ENCODE measurements at places on chromosomes 16 and 17.

DNA sequence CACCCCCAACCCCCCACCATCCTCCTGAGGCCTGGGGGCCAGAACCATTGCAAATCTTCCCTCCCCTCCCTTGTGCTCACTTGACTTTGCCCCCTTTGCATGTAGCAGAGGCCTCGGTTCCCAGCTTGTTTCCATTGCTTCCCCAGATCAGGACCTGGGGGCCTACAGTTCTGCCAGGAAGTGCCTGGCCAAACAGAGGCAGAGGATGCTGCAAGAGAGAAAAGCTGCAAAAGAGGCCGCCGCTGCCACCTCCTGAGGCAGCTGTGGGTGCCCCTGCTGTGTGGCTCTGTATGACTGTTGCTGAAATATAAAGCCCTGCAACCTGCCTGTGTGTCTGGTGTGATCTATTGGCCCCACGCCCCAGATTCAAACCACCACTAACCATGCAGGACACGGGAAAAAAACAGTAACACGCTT lies 2.3 kb downstream of the NDUFB10 start:
- DNase-seq: peak; percentile 77

GRCh38 chr17:16432017-16432416 lies 16.6 kb downstream of the TRPV2 start:
- DNase-seq: no peak

DNA sequence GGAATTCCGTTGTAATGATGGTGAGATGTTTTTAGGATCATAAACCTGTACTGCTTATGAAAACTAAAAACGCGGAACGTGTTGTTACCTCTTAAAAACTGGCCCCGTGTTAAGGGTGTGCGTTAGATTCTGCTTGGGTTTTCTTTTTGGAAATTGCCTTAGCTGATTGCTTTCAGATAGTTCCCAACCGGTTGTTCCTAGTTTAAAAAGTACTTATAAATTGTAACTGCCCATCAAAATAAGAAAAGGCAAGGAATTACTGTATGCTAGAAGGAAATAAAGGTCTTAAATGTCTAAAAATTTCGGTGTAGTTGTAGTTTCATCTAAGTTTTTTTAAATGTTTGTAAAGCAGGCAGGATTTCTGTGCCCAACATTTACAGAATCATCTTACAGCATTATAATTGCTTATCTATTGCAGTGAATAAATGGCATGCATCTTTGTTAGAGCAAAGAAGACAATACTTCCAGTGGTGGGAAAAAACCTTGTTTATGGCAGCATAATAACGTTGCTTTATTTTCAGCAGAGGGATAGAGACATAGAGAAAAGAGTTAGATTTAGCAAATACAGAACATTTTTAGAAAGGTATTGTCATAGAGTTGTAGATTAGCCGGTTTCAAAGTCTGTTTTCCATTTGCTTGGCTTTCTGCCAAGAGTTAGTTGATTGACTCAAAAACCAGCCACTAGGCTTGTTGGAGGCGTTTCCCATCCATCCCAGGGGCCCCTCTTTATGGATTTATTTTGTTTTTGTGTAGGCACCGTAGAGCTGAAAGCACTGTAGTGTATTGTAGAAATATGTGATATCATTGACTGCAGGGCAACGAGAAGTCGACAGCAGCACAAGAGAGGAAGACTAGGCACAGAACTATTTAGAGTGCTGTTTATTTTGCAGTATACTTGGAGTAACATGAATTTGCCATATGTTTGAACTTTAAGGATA lies 1.7 kb downstream of the PPM1D start:
- peak; percentile 72 for DNase-seq

DNA sequence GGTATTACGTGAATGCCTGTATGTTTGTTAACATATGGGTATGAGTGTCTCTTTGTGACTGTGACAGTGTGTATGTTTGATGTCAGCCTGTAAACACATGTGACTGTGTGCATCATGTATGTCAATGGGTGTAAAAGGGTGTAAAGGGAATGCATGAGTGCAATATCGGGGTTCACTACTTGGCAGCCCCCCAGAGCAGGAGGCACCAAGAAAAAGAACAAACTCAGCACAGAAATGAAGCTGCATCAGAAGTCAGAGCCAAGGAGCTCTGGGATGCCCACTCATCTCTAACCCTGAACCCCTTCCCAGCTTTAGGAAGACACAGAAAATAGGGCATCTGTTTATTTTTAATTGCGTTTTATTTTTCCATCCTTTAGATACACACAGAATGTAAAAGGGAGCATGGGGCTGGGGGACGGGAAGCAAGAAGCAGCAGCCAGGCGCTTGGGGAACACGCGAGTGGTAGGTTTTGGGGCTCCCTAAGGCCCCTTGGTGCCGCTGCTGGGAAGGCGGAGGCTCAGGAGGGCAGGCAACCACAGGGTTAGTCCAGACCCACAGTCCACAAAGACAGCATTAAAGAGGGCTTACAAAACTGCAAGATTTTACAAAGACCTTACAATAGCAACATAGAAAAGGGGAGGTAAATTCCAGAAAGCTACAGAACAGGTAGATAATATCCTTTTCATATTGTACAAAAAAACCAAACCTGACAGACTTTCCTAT lies 2.3 kb upstream of the HOXB6 start:
- DNase-seq: no peak

GRCh38 chr16:86089334-86089900 lies 190.5 kb downstream of the IRF8 start:
- DNase-seq: no peak

- DNase-seq: peak; percentile 56
These were observed 79.6 kb downstream of the MGAT5B start for GRCh38 chr17:76947771-76948170.

- DNase-seq: no peak
These were observed 13.4 kb downstream of the CMC2 start for GRCh38 chr16:80993307-80993706.

GRCh38 chr17:56141046-56141839 lies 12.0 kb upstream of the ANKFN1 start:
- no peak for DNase-seq

GRCh38 chr16:35908942-35909341 lies 2449.5 kb downstream of the TP53TG3F start:
- DNase-seq: no peak

- no peak for DNase-seq
These were observed 129.4 kb upstream of the PLCG2 start for GRCh38 chr16:81649561-81650184.

DNA sequence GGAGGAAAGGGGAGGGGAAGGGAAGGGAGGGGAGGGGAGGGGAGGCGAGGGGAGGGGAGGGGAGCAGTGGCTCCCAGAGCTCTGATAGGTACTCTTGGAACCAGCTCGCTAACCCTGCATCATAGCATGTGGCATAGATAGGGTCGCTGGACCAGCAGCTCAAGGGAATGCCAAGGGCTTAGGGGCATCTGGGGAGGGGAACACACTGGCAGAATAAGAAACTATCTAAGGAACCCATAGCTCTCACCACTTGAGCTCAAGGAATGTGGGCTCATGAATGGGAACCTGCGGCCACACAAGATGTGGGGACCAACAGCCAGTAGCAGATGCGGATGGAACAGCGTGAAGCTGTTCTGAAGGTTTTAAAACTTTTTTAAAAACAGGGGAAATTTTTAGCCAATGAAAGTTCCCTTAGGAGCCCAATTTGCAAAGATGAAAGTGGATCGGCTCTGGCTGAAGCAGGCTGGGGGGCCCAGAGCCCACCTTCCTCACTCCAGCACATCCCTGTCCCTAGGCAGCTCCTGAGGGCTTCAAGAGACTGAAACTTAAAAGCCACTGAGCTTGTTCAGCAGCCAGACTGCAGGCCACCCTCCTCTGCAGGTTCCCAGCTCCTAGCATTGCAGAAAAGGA lies 46.9 kb downstream of the PIMREG start:
- DNase-seq: no peak

DNA sequence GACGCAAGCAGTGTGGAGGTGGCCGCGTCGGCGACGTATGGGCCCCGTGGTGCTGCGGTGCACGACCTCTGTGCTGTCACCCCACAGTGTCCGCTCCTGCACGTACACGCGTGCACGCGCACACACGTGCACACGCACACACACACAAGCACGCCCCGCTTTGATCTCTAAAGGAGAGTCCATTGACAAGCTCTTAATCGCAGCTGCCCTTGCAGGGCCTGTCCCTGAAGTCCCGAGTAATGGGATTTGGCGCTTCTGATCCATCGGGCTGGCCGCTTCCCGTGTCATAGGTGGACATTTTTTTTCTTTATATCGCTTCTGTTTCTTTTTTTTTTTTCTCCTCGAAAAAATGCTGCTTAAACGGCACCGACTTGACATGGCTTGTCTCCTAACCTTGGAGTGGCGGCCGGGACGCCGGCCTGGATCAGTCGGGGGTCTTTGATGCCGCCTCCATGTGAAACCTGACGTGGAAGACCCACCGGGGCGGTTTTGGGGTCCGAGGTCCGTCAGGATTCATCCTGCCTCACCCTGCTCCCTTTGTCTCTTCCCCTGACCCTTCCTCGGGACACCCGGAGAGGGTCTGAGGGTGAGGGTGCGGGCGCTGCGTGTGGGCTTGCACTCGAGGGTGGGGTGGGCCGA lies 8.3 kb upstream of the AXIN1 start:
- no peak for DNase-seq

- no peak for DNase-seq
These were observed 774 bp downstream of the ENGASE start for GRCh38 chr17:79075446-79075750.

GRCh38 chr17:76145231-76146052 lies 4.4 kb upstream of the FOXJ1 start:
- peak; percentile 65 for DNase-seq

DNA sequence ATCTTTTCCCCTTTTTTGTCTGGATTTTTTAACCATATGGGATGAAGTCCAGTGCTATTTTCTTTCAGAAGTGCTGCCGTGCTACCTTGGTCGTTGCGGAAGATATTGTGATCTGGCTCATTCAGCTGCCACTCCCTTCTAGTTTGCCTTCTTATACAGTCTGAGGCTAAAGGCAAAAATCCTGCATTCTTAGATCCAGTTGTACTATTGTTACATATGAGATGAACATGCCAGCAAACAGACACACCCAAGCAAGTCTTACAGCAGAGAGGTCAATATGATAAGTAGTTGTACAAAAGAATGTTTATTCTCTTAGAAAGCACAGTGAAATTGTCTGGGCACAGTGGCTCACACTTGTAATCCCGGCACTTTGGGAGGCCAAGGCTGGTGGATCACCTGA lies 108.0 kb upstream of the COX10 start:
- no peak for DNase-seq

GRCh38 chr17:80917716-80918560 lies 73.7 kb upstream of the CHMP6 start:
- no peak for DNase-seq

DNA sequence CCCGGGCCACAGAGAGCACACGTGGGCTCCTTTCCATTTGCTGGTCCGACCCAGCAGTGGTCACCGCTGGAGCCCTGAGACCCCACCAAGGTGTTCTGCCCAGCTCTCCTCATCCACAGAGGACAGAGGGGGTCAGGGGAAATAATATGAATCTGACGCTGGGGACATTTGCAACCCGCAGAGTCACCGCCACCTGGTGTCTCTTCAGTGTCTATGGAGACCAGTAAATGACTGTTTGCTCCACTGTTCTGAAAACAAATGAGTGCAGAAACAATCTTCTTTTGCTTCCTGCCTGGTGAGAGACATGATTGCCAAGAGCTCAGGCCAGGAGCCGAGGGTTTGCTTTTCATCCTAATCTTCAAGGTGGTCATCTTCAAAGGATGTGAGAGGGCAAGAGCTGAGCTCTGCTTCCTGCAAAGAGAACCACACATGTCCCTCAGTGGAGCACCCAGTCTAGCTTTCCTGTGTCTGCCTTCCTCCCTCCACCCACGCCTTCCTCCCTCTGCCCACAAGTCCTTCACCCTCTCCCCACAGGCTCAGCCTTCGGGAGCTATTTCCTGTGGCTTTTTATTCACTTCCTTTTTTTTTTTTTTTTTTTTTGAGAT lies 14.7 kb upstream of the KLHDC4 start:
- DNase-seq: no peak

- DNase-seq: peak; percentile 75
These were observed 235.3 kb downstream of the SEC14L1 start for GRCh38 chr17:77375917-77376651.

- DNase-seq: peak; percentile 37
These were observed 212.3 kb downstream of the ZNF423 start for GRCh38 chr16:49643429-49644144.

DNA sequence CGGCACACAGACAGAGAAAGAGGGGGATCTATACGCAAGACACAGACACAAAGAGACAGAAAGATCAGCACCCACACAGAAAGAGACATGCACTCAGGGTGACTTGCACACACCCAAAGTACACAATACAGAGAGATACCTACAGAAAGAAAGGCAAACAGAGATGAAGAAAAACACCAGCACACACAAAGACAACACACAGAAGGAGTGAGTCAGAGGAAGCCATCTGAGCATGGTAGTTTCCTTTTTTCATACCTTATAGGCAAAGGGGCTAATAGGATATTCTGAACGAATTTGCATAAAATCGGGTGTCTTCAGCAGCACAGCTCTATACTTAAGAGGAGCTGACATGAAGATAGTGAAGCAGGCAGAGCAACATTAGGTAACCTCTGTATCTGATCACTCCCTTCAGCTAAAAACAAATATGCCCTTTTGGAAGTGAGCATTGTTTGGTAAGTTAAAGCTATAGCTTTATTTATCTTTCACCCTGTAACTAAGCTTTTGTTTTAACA lies 198.6 kb downstream of the AATF start:
- DNase-seq: no peak

- peak; percentile 19 for DNase-seq
These were observed 5.9 kb downstream of the SLC38A7 start for GRCh38 chr16:58678716-58679115.

- DNase-seq: no peak
These were observed 216.6 kb upstream of the IRX3 start for GRCh38 chr16:54503011-54503855.

GRCh38 chr16:84568066-84568465 lies 49.8 kb downstream of the COTL1 start:
- DNase-seq: no peak

GRCh38 chr16:70483426-70483825 lies 29.0 kb downstream of the FCSK start:
- no peak for DNase-seq

DNA sequence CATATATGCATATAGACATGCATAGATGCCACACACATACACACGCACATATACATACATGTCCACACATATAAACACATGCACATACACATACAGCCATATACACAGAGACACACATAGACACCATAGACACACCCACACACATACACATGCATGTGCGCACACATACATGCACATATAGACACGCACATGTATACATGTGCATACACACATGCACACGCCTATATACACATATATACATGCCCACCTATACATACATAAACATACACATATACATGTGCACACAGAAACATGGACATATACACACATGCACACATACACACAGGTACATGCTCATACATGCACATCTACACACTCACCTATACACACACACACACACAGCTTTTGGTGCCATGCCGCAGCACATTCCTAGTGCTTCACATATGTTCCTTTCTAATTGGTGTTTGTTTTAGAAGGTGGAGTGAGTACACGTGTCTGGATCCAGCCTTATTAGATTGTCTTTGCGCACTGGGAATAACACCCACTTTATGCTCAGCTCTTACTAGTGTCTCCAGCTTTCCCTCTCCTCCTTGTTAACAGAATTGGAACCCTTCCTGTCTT lies 198.0 kb downstream of the RPTOR start:
- DNase-seq: no peak
